ENCODE measurements at places on chromosomes 7 and 10.

GRCh38 chr7:132141109-132141508, 435.2 kb downstream of the PLXNA4 start:
- no peak for DNase-seq

DNA sequence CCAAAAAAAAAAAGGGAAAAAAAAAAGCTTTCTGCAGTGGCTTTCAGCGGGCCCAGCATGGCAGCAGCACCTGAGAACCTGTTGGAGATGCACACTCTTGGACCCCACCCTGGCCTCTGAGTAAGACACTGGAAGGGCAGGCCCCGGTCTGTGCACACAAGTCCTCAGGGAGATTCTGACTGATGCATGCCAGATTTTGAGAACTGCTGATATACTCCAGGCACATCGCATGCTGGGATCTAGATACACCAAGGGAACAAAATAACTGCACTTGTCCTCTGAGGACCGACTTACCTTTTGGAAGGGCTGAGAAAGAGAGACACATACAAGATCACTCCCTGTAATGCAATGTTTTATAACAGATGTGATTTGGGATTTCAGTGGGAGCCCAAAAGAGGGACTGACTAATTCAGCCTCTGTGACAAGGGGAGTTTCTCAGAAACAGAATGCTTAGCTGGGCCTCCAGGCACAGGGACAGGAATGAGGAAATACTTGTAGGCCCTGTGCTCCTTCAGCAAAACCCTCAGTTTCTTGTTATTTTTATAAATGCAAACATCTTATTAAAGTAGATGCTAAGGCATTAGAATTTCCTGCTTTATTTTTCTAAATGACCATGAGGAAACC, 8.2 kb downstream of the EGFR start:
- no peak for DNase-seq

DNA sequence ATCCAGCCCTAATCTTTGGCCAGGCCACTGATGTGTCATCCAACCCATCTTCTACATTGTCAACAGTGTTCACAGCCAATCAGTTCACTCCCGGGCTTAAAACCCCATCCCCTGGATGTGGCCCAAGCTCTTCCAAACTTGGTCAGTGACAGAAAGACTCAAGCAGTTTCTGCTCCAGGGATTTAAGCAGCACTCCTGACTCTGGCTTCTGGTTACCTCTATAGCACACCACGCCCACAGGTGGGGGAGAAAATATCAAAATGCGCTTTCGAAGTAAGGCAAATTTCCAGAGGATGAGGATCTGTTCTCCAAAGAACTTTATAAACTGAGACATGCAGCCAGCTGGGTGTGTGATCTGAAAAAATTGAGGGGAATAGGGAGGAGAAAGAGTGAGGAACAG, 35.9 kb downstream of the DENND11 start:
- no peak for DNase-seq

GRCh38 chr10:7162331-7162730, 248.5 kb downstream of the SFMBT2 start:
- DNase-seq = no peak

GRCh38 chr10:43128331-43128730, 9.9 kb upstream of the CSGALNACT2 start:
- DNase-seq = no peak

DNA sequence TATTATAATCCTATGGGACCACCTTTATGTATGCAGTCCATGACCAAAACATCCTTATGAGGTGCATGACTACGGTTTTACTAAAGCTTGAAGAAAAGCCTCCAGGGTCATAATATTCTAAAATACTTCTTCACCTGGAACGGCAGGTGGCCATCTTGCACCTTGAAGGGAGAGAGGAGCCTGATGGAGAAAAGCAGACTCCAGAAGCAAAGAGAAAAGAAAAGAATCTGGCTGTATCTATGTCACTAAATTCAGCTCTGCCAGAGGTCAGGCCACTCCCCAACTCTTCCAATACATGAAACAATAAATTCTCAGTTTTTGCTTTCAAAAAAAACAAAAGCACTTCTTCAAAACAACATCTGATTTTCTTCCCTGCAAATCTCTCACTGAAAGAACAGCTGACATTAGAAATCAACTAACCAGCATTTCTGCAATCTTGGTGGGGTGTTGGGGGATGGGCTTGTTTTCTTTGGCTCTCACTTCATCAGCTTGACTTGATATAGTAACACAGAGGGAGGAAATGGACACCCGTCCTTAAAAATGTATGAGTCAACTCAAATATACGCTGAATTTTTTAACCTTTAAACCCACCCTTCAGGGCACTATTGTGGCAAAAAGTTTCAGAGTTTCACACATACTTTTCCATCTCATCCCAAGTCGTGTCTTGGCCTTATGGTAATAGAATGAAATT, 21.7 kb downstream of the HIBADH start:
- DNase-seq = no peak

DNA sequence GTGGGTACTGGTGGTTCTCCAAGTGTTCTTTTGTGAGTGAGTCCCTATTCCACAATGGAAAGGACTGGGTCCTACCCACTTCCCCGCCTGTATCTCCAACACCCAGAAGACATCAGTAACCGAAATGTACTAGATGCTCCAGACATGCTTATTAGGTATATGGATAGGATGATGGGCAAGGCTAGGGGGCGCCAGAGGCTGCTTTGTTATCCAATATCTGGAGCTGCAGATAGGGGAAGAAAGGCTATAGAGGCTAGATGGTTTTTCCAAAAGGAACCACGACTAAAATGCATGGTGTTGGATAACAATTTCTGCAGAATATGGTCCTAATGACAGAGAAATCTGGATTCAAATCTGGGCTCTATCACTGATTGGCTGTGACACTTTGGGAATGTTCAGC, 56.2 kb upstream of the TM9SF3 start:
- DNase-seq = no peak

- DNase-seq = no peak
Measured at GRCh38 chr7:54841772-54842697, 83.0 kb upstream of the SEC61G start.

DNA sequence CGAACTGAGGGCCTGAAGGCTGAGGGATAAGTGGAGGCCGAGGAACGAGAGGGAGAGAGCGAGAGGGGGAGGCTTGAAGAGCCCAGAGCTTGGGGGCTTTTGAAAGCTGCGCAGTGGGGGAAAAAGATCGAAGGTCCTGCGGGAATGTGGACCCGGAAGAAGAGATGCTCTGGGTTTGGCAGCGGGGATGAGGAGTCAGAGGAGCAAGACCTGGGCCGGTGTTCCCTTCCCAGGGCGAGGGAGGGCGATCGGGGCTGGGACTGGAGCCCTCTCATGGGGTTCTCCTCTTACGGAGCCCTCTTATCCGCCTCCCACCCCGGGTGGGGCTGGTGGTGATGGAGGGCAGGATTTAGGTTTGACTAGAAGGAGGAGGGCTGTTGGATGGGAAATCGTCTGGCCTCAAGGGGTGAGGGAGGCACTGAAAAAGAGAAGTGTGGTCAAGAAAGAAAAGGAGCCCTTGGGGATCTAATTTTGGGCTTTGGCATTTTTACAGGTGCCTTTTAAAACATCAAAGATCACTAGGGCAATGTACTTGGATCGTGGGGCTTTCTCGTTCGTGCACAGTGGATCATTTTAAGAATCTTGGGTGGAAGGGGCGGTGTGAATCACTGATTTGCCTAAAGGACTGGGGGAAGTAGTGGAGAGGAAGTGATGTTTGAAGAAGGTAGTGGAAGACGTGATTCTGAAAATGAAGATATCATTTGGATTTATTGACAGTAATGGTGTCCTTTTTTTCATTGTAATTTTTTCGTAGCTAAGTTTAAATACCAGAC, 637 bp downstream of the SAMD8 start:
- peak; percentile 14 for DNase-seq

GRCh38 chr7:150657526-150657925, 25.3 kb upstream of the GIMAP6 start:
- no peak for DNase-seq

DNA sequence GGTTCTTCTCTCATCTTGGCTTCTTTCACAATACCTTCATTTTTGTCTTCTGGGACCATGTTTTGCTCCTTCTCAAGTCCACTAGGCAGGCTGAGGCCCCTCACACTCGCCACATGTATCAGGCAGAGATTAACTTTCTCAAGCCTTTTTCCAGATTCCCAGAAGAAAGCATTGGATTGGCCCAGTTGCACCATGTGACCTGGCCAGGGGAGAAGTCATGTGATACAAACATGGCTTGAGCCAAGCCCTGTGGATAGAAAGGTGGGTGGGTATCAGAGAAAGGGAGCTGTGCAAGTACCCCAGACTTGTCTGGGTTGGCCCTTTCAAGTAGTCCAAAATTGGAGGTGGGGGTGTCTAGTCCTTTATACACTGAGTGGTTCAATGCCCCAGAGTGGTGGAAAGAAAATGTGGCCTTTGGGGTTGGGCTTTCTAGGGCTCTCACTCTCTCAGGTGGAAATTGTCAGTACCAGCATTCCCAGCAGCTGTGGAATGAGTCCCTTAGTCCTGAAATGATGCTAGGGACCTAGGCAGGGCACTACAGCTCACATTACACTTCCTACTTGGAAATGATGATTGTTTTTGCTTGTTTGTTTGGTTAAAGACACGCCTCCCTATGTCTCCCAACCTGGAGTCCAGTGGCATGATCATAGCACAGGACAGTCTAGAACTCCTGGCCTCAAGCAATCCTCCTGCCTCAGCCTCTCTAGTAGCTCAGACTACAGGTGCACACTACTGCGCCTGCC, 36.9 kb upstream of the C10orf67 start:
- no peak for DNase-seq

GRCh38 chr7:68730194-68730593, 868.1 kb upstream of the AUTS2 start:
- DNase-seq = no peak

DNA sequence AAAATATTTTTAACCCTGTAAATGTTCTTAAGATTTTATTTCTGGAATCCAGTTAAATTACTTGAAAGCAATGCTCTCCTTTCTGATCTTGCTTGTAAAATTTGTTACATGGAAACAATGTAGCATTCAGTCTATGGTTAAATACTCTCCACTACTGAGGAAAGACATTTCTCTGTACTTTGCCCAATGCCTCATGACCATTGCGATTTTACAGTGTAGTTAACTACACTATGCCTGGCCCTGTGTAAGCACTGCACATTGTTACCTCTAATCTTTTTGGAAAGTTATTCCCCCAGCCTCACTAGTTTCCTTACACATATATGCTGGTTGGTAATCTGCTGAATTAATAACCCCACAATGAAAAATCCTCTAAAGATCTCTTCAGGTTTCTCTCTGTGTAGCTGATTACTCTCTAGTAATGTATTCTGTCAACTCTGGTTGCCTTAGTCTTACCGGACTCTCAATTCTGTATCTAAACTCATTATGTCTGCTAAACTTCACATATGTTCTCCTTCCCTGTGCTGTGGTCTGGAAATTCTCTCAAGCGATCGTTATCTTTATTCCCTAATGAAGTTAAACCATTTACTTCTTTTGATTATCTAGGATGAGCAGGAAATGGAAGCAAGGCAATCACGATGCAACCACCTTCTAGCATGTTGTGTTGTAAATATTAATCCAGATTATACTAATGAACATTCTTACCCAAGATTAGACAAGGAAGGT, 58.7 kb upstream of the TMEM106B start:
- DNase-seq = no peak

GRCh38 chr7:11830582-11831155, 1.3 kb downstream of the THSD7A start:
- peak; percentile 54 for DNase-seq

Data from NCI-H526 treated with DMSO at 0.1 percent for 48 hours (cell line).